ENCODE measurements at places on chromosomes 3 and 15.

DNA sequence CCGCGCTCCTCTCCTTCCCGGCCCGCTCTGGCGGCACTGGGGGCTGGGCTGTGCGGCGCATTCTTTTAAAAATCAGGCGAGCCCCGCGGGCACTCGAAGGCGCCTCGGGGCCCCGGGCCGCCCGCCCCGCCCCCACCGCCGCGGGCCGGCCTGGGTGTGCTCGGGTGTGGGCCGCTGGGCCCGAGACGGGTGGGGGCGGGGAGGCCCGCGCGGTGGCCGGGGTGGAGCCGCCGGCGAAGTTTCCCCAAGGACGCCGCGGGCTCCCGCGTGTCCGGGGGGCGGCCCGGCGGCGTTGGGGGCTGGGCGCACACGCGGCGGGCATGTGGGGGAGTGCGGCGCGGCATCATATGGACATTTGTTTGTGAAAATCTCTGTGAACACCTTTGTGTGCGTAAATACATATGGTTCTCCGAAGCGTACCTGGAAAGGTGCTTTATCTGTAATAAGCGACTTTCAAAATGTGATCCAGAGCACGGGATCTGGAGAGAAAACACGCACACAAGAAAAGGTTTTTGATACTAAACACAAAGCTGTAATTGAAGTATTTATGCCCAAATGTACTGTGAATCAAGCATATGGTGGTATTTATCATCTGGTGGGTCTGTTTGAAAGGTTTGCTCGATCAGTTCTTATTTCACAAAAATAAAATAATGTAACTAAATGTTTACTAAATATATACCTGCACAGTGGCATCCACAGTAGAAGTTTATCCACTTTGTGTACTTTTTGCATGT, 612 bp upstream of the TBL1XR1 start:
- DNase-seq = no peak

DNA sequence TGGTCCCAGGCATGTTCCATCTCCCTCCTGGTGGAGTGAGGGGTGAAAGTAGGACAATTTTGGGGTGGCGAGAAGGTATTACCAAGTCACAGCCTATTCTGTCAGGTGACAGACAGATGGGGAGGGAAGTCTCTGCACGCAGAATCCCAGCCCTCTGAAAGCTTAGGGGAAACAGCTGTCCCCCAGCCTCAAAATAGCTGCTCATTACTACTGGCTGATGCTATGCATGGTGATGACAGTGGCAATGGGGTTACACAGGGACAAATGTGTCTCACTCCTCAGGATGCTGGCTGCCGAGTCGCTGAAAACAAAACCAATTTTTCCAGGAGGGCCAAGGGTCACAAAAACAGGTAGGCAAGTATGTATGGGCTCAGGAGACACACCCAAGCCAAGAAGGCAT, 68.8 kb upstream of the OXTR start:
- DNase-seq = no peak

GRCh38 chr3:62098646-62099365, 274.5 kb downstream of the FEZF2 start:
- no peak for DNase-seq

DNA sequence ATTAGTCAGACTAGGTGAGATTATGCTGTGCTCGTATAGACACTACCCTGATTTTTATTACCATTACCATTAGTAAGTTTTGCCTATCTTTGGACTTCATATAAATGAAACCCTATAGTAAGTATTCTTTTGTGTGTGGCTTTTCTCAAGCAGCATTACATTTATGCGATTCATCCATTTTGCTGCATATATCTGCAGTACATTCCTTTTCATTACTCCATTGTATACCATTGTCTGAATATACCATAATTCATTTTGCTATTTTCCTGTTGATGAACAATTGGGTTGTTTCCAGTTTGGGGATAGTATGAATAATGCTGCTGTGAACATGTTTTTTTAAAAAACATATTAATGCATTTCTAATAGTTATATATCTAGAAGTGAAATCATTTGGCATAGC, 45.3 kb downstream of the TMEM212 start:
- no peak for DNase-seq

DNA sequence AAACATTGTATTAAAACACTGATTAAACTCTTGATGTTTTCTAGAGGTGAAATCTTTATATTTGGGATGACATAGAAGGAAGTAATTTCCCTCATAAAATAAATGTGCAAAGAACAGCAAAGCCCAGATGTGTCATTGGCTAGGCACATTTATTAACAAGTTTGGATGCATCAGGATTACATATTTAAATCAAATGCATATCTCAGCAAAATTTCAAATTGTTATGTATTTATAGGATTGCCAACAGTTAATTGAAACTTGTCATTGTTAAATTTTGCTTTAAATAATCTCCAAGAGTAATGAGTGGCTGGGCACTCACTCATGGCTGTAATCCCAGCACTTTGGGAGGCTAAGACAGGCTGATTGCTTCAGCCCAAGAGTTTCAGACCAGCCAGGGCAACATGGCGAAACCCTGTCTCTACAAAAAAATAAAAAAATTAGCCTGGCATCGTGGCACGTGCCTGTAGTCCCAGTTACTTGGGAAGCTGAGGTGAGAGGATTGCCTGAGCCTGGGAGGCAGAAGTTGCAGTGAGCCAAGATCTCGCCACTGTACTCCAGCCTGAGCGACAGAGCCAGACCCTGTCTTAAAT, 28.2 kb downstream of the ARIH1 start:
- DNase-seq = no peak

- DNase-seq = no peak
These were observed 150.2 kb downstream of the PLCH1 start for GRCh38 chr3:155594526-155595187.

DNA sequence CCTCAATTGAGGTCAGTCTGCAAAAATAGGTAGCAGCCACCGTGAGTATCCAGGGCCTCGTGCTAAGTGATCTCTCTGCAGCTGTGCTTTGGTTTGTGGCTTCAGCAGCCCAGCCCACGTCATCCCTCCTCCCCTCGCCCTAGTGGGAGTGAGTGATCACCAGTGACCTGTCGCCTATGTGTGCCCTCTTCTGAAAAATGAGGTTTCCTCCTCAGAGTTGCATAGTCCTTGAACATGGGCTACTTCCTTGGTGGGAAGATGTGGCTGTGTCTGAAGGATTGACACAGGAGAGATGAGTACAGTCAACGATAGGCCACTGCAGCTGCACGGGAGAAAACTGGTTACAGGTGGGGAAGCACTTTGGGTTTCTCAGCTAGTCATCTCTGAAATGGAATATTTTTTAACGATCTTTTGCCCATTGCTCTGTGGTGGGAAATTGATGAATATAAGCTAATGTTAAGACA, 144.8 kb upstream of the BHLHE40 start:
- DNase-seq = no peak

DNA sequence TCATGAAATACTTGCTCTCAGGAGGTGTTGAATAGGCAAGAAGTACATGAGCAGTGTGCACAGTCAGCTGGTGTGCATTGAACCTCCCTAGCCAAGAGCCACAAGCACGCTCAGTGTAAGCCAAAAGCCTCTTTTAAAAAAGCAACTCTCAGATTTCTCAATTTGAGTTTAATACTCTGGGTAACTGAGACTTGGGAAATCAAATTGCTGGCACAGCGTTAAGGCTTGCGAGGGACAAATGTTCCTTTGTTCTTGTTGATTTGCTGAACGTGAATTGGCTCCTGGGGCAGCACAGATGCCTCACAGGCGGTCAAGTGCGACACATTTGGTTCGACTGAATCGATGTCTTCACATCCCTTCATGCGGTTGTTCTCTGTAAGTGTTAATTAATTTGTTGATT, at the start of gene FAM240A:
Gene FAM240A (plus strand): TSS at position 202 of the 400 bp plus-strand sequence. CDS start 159 bp downstream, at position 361.
- DNase-seq = no peak

- DNase-seq = no peak
These were observed 250.5 kb downstream of the ADAMTSL3 start for GRCh38 chr15:83904107-83905040.

DNA sequence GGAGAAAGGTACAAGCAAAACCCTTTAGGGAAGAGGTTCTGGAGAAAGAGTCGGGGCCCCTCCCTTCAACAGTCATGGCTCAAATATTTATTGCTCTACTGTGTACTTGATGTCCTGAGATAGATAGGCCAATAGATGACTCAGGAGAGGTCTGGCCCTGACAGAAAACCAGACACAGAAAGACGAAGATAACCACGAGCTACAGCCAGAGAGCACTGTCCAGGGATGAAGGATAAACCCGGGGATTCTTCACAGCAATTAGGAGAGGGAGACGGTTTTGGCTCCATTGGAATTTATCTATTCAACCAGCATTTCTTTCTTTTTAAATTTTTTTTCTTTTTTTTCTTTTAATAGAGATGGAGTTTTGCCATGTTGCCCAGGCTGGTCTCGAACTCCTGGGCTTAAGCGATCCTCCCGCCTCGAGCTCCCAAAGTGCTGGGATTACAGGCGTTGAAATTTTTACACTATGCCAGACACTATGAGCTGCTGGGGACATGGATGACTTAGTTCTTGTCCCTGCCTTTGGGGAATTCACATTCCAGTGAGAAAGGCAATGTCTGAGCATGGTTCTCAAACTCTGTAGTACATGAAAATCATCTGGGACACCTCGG, 4.6 kb upstream of the CIDEC start:
- peak; percentile 61 for DNase-seq

DNA sequence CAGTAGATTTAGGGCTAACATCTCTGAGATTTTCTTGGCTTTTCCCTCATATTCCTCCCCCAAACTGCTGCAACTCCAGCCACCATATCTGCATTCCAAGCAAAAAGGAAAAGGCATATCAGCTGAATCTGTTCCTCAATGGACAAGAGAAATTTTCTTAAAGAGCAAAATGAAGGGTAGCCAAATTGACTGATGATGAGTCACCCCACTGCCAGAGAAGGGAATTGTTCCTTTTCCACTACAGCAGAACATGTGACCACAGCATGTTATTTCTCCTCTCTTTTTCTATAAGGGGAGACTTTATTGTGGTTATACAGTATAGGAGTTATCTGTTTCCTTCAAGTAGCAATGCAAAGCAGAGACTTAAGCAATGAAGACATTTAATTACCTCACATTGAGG, 172.5 kb downstream of the MTHFS start:
- DNase-seq = no peak

- DNase-seq = no peak
These were observed 524.2 kb downstream of the NLGN1 start for GRCh38 chr3:173921732-173922131.

- DNase-seq = no peak
These were observed 66.6 kb downstream of the PDZRN3 start for GRCh38 chr3:73557986-73558726.

- DNase-seq = no peak
These were observed 25.3 kb downstream of the FBLN2 start for GRCh38 chr3:13574083-13574797.

DNA sequence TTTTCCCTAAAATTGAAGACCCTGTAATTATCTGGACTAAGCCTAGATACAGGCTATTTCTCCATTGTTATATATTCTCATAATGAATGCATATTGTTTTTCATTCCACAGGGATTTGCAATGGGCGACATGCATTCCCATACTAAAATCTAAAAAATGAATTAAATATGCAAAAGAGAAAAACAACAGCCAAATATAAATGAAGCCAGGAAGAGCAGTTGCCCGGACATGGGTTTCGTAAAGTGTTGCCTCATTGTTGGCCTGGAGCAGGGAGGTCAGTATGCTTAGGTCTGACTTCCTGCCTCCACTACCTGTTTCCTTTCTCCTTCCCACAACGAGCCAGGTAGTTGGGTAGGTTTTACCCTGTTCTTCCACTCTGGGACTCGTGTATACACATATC, 27.1 kb upstream of the SLCO3A1 start:
- DNase-seq = no peak

- DNase-seq = no peak
These were observed 51.5 kb upstream of the CCNB2 start for GRCh38 chr15:59053482-59053881.

DNA sequence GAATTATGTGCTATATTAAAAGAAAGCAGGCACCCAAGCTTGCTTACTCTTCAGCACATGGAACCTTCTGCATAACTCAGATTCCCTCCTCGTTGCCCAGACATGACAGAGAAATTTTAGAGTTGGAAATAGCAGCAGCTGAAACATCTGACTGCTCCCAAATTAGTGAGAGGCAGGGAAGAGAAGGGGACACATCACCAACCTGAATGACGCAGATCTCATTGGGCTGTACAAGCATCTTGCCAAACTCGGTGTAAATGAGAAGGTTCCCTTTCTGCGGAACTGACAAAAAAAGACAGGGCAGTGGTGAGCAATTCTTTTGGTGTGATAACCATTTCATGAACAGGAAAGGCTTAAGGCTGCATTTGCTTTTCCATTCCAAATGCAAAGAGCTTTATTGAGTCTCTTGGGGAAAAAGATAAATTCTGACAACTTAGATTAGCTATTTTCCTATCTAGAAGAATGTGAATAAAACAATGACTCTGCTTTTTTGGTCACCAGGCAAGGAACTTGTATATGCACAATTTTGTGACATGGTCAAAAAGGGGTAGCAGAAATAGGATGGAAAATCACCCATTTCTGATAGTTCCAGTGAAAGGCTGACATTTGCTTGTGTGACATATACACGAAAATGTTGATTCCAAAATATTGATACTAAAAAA, 35.1 kb downstream of the HGD start:
- no peak for DNase-seq

DNA sequence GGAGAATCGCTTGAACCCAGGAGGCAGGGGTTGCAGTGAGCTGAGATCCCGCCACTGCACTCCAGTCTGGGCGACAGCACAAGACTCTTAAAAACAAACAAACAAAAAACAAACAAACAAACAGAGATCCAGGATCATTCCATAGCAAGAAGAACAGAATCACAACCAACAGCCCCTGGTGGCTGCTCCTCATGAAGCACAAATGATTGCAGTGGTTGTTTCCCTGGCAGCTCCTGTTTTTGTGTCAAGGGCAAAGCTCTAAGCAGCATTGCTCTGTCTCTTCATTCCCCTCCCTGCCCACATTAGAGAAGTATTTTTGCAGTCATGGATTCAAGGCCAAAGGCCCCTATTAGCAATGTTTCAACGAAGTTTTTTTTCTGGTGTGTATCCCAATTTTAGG, 25.8 kb upstream of the BLM start:
- DNase-seq = no peak

GRCh38 chr15:23734862-23735261, 47.8 kb upstream of the NDN start:
- no peak for DNase-seq

DNA sequence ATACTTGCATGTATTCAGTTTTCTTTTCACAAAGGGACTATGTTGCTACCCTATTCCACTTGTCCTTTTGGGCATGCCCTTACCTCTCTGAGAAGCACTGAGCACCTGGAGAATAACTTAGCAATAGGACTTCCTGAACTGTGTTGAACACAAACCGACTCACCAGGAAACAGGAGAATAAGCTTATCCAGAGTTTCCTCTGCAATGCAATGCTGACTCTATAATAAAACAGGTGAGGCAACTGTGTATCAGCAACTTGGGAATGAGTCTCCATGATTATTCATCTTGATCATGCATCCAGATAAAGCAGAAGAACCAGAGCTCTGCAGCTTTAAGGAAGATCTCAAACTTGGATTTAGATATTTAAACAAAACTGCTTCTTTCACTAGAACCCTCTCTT, 806.5 kb downstream of the IGSF11 start:
- DNase-seq = peak; percentile 34

GRCh38 chr3:121152573-121152972, 244.6 kb downstream of the STXBP5L start:
- no peak for DNase-seq

Data from epithelial cell of prostate (primary cell).